ENCODE measurements at places on chromosomes 7 and 10.
A peak's percentile ranks its signal among the peaks of the same experiment; 100 is the strongest.

DNA sequence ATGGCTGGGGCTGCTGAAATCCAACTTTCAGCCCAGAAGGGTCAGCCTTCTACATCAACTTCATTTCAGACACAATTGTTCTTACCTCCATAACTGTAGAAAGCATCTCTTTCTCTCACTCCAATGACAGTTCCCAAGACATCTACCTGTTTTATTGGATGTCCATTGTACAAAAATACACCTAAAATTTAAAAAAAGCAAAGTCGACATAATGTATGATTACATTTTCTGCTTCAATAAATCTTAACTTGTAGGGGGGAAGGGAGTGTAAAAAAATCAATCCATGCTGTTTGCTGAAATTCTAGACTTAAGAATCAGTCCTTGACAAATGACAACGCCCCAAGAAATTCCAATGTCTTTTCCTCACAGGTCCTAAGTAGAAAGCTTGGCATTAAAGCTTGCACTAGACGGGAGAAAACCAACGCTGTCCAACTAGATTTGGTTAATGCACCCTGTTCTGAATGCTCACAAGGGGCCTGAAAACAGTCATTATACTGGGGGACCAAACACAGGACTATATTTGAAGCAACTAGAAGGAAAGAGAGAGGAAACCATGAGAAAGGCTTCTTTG, 7.5 kb downstream of the STN1 start:
- DNase-seq: no peak

- DNase-seq: peak; percentile 37
Measured at GRCh38 chr10:16828701-16829175, 11.5 kb upstream of the RSU1 start.

DNA sequence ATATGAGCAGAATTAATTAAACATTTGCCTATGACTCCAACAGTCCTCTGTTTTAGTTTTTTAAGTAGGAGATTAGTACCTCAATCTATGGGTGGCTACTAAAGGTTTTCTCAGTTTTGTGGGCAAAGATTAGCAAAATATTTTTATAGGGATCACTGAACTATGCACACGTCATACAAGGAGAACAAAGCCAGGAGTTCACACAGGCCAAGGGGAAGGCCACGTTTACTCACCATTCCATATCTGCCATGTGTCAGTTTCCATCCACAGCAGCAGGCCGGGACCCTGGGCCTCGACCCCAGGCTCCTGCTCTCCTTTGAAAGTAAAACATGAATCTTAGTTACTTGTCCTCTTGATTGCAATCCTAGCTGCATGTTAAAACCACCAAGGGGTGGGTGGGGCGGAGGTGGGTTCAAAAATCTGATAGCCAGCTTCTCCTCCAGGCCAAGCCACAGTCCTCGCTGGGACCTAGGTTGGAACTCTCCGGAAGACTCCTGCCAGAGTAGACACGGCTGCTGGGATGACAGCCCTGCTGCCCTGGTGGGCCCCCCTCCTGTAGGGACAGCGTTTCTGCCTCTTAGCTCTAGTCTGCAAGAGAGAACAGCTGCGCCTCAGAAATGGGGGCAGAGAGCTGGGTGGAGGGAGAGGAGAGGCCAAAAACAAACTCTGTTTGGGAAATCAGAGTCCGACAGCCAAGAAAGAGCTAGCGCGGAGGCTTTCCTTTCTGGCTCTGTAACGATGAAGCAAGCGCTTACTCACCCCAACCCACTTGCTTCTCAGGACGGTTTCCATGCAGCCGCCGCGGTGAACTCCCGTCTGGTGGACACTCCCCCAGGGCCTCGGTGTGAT, 35.6 kb downstream of the PITRM1 start:
- DNase-seq: peak; percentile 73

DNA sequence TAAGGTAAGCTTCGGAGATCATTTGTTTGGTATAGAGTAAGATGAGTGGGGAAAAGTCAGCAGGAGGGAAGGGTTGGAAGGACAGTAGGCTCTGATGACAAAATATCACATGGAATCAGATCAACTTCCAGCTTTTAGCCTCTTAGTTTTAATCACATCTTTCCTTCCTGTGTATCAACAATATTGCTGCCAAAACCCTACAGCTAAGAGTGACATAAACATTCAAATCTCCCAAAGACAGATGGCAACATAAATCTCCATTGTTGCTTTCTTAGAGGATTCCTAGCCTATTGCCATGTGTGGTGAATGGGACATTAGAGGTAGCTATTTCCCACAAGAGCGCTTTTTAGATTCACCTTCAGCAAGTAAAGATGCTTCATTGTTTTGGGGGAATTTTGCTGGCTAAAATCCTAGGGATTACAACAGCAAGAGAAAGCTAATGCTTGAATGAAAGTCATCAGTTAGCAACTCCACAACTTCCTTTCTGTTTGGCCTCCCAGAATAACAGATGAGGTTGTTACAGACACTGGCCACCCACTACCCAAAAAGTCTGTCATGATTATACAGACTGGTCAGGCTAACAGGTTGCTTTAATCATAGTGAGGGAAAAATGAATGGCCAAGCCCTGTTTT, 35.2 kb upstream of the FZD1 start:
- DNase-seq: no peak

DNA sequence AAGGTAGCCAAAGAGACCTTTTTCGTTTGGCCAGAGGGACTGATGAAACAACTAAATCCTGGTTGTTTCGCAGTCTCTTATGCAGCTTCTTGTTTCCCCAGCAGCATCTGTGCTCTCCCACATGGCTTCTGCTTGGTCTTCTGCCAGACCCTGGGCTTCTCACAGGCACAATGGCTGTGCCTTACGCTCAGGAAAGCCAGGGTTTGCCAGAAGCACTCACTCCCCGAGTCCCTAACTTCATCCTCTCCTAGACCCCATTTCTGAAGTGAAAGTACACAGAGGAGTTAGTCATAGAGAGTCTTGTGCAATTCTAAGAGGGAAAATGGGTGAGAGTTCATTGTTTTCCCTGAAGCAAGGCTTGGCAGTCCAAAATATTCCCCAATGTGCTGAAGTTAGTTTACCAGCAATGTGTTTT, 121.7 kb downstream of the EVX1 start:
- DNase-seq: peak; percentile 67

GRCh38 chr10:73247509-73248258, 629 bp upstream of the DNAJC9 start:
- no peak for DNase-seq

DNA sequence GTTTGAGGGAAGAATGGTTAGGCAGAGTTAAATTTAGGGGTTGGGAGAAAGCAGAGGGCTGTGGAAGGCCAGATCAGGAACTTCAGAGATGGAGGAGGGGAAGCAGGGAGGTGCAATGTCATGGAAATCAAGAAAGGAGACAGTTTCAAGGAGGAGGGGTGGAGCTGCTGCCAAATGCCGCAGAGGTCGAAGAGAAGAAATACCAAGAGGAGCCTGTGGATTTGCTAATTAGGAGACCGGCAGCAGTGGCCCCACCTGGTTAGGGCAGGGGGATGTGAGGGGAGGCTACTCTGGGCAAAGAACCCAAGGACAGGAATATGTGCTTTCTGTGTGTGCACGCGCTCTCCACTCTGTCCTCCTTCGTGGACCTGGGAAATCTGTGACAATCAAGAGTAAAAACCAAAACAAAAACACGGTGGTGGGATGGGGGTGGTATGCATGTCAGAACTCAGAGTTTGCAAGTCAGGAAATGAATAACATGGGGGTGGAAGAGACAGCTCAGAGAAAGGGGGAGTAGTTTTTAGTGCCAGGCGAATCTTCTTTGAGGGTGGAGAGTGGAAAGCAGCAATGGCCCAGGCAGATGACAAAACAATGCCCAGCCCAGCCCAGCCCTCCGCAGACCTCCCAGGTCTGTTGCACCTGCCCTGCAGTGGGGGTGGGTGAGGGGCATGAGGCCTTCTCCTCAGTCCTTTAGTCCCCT, 102.9 kb upstream of the PAX2 start:
- DNase-seq: no peak

- no peak for DNase-seq
Measured at GRCh38 chr7:106957766-106958165, 86.7 kb upstream of the PRKAR2B start.

- DNase-seq: no peak
Measured at GRCh38 chr10:59470570-59470969, 108.2 kb upstream of the FAM13C start.

DNA sequence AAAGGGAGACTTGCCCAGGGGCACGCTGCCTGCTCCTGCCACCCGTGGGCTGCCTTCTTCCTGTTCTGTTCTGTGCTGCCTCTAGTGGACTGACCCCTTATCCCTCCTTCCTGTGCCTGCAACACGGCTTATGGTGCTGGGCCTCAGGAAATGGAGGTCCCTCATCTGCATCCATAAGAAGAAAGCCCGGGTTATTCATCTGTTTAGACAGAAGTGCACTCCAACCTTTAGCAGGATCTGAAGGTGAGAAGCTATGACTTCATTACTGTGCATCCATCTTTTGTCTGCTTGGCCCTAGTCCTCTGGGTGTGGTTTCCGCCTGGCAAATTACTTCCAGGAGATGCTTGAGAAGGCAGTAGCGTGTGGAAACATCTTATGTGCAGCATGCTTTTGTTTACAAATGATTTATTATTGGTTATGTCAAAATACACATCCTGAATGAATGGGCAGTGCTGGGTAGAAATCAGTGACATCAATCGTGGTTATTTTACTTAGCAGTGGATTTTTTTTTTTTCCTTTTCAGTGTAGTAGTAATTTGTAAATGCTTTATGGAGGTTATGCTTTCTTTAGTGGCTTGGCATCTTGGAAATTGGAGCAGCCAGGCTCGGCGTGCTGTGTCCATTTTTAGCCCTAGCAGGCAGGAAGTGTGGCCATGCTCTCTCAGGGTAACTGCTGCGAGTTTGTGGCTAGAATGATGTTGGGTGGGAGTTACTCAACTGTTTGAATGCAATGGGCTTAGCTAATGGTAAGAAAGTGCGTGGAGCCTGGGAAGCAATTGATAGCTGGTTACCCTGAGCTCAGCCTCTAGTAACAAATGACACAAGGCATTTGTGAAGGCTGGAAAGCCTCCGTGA, 12.7 kb downstream of the PTPRE start:
- DNase-seq: no peak

DNA sequence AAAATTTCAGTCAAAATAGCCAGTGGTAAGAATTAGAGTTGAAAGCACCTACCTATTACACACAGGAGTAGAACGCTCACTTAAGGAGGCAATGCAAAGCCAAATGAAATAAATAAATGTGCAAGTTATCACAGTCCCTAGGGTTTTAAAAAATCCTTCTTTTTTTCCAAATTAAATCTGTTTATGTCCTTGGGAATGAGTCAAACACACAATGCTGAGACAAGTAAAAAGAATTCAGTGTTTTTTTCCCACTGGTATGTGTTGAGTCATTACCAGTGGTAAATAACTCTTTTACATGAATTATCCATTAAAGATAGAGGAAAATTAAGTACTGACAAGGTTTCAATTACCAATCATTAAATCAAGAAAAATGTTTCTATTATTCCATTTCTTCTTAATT, 438.6 kb downstream of the TNS3 start:
- DNase-seq: no peak

DNA sequence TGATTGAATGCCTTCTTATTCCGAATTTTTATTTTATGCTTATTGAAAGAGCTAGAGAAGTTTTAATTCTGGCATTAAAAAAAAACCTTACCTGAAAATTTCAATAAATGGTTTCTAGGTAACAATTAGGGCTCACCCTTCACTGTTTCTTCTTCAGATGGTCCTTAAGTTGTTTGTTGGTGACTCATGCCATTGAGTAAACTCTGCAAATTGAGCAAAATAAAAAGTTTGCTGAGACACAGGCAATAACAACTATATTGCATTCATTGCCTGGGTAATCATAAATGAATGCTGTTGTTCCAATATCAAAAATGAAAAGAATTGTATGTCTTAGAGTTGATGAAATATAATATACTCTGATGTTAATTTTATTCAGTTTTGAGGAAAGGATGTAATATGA, 300.3 kb downstream of the CDK14 start:
- DNase-seq: no peak

Measured in left ventricle myocardium inferior (tissue), 1 donor.